ENCODE measurements at places on chromosomes 16 and 17. TPM values are rescaled to one million over a fixed set of nuclear protein-coding genes. Genes with fewer than 3 reads are reported as not detected.

GRCh38 chr17:75707079-75707571 lies 14.1 kb upstream of the ITGB4 start:
- H3K36me3 ChIP-seq: peaks cover 59% of the 10 kb centered on the region
- no peak for DNase-seq
- H3K4me3 ChIP-seq: no peak overlapping the region
- no peaks in the 10 kb centered on the region for H3K27me3 ChIP-seq

DNA sequence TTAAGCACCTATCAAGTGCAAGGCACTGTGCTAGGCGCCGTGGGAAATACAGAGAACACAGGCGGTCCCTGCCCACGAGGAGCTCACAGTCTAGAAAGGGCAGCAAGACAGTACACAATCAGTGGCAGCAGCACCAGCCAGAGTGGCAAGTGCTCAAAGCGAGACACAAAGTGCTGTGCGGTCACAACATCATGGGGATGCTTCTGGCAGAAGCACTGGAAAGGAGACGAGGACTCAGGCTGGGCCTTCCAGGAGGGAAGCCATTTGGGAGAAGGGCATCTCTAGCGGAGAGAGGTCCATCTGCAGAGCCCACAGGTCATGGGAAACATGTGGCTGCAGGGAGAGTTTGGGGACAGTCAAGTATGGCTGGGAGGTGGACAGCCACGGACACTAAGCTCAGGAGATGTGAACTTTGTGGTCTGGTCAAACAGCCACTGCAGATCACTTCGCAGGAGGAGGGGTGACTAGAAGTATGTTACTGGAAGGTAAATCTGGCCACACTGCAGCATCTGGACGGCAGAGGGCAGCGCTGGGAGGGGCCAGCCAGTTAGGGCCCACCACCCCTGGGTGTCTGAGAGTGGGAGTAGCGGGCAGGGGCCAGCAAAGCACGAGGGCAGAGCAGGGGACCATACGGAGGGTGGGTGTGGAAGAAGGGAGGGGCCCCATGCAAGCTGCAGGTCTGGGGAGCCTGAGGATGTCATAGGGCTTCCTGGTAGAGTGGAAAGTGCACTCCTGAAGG lies 71.1 kb downstream of the N4BP1 start:
- H3K27ac ChIP-seq: no peak overlapping the region
- H3K4me3 ChIP-seq: no peak overlapping the region
- H3K36me3 ChIP-seq: peaks cover 33% of the 10 kb centered on the region
- DNase-seq: no peak
- H3K27me3 ChIP-seq: no peaks in the 10 kb centered on the region
- peaks cover 14% of the 10 kb centered on the region for H3K4me1 ChIP-seq

- no peaks in the 10 kb centered on the region for H3K36me3 ChIP-seq
- no peaks in the 10 kb centered on the region for H3K4me1 ChIP-seq
- DNase-seq: no peak
- H3K27me3 ChIP-seq: no peaks in the 10 kb centered on the region
- H3K4me3 ChIP-seq: no peak within 1 kb of the TSS
These were observed at the start of gene KRTAP3-1 for GRCh38 chr17:41008811-41009210. Gene KRTAP3-1, minus strand, starts transcription at chr17:41009128. Its CDS starts 54 bp downstream, at chr17:41009074.

GRCh38 chr17:49775546-49776260 lies 11.8 kb upstream of the FAM117A start:
- H3K27me3 ChIP-seq: no peaks in the 10 kb centered on the region
- H3K4me1 ChIP-seq: peaks cover 3% of the 10 kb centered on the region
- H3K4me3 ChIP-seq: no peak overlapping the region
- H3K27ac ChIP-seq: no peak overlapping the region
- no peak for DNase-seq
- no peaks in the 10 kb centered on the region for H3K36me3 ChIP-seq

DNA sequence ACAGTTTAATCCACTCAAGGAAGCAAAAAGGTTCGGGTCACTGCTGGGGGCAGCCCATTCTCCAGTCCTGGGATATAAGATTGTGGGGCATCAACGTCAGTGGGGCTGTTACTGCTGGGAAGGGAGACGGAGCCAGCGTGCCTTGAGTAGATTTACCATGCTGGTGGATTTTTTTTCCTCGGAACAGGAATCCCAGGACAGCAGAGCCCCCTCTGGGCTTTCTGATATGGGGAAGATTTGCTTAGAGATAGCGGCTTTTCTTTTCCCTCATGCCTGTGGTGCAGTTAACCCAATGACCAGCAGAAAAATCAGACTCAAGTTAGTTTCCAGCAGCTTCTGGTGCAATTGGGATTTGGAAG lies 35.4 kb downstream of the WSCD1 start:
- H3K36me3 ChIP-seq: no peaks in the 10 kb centered on the region
- peaks cover 3% of the 10 kb centered on the region for H3K27me3 ChIP-seq
- H3K27ac ChIP-seq: no peak overlapping the region
- no peak overlapping the region for H3K4me3 ChIP-seq

DNA sequence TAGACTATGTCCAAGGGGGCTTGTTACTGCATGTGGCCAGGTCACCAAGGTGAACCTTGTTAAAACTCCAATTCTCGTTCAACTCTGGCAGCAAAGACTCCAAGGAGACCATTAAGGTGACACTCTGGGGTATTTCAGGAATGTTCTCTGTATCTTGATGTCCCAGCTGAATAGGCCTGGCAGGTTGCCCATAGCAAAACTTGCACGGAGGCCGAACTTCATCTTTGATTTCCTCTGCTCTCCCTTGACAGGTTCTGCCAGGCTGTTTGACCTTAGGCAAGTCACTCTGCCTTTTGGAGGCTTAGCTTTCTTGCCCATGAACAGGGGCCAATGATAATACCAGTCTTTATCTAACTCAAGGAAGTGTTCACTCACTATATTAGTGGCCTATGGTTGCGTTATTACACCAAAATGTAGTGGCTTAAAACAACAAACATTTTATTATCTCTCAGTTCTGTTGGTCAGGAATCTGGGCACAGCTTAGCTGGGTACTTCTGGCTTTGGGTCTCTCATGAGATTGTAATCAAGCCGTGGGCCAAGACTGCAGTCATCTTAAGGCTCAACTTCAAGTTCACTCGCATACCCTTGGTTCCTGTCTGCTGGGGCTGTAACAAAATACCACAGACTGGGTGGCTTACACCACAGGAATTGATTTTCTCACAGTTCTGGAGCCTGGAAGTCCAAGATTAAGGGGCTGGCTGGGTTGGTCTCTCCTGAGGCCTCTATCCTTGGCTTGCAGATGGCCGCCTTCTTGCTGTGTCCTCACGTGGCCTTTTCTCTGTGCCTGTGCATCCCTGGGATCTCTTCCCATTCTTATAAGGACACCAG lies 168.5 kb downstream of the UTP18 start:
- no peak for DNase-seq
- H3K4me1 ChIP-seq: peaks cover 49% of the 10 kb centered on the region
- H3K27me3 ChIP-seq: no peaks in the 10 kb centered on the region
- no peak overlapping the region for H3K4me3 ChIP-seq
- peak overlapping the region; percentile 96 for H3K27ac ChIP-seq

KRTAP9-2 gene
- total RNA-seq: not detected

PIK3R6 gene
- total RNA-seq: 0.50 TPM

CTRB2 gene
- total RNA-seq: not detected

CLEC19A gene
- not detected for total RNA-seq
